ENCODE measurements at places on chromosomes 16 and 17.

DNA sequence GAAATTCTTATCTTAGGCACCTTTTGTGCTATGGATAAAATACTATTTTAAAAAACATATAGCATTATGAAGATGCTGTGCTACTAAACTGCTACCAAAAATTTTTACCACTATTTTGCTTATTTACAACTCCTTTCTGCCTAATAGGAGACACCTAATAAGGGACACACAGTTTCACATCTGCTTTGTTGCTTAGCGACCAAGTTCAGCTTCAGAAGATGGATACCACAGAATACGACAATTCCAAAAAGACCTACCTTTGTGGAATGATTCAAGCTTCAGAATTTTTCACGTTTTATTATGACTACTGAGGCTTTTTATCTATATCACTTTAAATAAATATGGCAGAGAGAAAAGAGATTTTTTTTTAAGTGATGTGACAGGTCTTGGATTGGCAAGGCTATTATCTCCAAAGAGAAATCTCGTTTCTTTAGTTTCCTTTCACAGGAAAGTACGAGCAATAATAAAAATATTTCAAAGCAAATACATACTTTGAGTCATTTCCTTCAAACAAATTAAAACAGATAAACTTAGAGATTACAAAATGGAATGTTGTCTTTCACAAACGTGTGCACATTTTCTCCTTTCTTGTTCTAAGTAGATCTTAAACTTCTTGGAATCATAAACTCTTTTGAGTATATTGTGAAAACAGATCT lies 35.4 kb downstream of the SPAG9 start:
- peak; percentile 42 for ATAC-seq
- peak overlapping the region; percentile 10 for H3K4me3 ChIP-seq
- no peaks in the 10 kb centered on the region for H3K27me3 ChIP-seq
- H3K27ac ChIP-seq = no peak overlapping the region

- H3K36me3 ChIP-seq = peaks cover 42% of the 10 kb centered on the region
- peak; percentile 55 for ATAC-seq
- H3K4me1 ChIP-seq = peaks cover 35% of the 10 kb centered on the region
- H3K27ac ChIP-seq = peak overlapping the region; percentile 94
- H3K27me3 ChIP-seq = no peaks in the 10 kb centered on the region
These were observed 999 bp downstream of the XYLT1 start for GRCh38 chr16:17469741-17470181.

DNA sequence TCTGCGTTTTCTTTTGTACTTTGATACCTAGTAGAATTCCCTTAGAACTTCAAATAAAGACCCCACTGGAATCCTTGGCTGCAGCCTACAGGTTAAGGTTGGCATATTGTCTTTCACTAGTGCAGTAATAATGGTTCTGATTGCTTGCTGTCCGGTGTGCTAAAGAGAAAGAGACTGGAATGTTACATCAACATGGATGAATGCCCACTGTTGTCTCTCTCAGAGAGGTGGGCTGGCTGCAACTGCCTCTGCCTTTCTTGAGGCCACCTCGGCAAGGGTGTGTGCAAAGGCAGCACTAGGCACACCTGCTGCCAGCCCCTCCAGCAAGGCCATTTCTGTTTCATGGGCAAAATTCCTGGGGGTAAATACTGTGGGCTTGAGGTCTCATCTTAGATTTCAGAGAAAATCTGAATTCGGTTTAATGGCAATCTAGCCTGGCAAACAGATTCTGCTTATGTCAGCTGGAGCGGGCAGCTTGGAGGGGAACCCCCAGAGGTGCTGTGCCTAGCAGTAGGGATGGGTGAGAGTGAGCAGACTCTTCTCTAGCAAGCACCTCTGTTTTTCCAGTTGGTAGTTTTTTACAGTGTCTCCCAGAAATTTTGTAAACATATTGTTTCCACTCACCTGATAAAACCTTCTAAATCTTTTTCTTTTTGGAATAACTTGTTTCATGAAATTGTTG lies 54.0 kb downstream of the MRTFB start:
- H3K36me3 ChIP-seq = peaks cover 6% of the 10 kb centered on the region
- no peaks in the 10 kb centered on the region for H3K27me3 ChIP-seq
- peaks cover 15% of the 10 kb centered on the region for H3K4me1 ChIP-seq
- no peak overlapping the region for H3K4me3 ChIP-seq
- H3K27ac ChIP-seq = no peak overlapping the region

- peak; percentile 50 for ATAC-seq
- H3K4me3 ChIP-seq = no peak overlapping the region
- H3K4me1 ChIP-seq = no peaks in the 10 kb centered on the region
- no peak overlapping the region for H3K27ac ChIP-seq
- no peaks in the 10 kb centered on the region for H3K27me3 ChIP-seq
These were observed 2.7 kb downstream of the KRT36 start for GRCh38 chr17:41486809-41487530.

- ATAC-seq = no peak
- H3K27me3 ChIP-seq = no peaks in the 10 kb centered on the region
- peak overlapping the region; percentile 99 for H3K27ac ChIP-seq
- peaks cover 77% of the 10 kb centered on the region for H3K36me3 ChIP-seq
These were observed 1.5 kb downstream of the ITGAL start for GRCh38 chr16:30474074-30474452.

GRCh38 chr16:4499196-4499555 lies 23.0 kb downstream of the HMOX2 start:
- H3K36me3 ChIP-seq = peaks cover 37% of the 10 kb centered on the region
- H3K4me1 ChIP-seq = peaks cover 50% of the 10 kb centered on the region
- H3K27me3 ChIP-seq = no peaks in the 10 kb centered on the region

DNA sequence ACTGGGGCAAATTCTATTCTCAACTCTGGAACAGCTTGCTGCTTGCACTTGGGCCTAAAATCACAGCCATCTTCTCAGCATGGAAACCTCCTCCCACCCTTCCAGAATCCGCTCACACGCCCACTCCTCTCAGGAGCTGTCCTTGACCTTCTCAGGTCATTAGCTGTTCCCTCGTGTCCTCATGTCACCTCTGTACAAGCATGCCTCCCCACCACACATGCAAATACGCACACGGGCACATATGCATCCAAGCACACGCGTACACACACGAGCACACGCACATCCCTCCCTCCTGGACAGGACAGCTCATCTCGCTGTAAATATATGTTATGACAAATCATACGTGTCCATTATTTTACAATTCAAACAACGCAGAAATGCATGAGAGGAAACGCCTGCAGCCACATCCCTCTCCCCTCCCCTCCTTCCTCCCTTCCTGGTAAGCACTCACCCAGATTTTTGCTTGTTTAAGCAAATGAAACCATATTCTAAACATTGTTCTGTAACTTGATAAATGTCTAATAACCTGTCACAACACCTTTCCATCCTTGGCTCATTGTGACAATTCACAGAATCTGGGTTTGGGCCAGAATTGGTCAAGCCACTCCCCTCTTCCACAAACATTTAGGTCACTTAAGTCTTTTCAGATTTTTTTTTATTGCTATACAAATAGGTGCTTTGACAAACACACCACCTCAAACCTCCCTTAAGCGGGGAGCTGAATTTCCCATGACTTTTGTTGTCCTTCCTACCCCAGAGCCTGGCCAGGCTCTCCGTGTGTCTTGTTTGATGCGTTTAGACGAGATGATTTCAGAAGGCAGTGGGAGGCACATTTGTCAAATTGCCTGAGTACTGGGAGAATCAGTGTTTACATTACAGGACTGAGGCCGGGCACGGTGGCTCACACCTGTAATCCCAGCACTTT lies 41.7 kb downstream of the DNAH17 start:
- H3K27ac ChIP-seq = peak overlapping the region; percentile 78
- H3K36me3 ChIP-seq = no peaks in the 10 kb centered on the region
- H3K4me3 ChIP-seq = peak overlapping the region; percentile 60
- ATAC-seq = peak; percentile 51

- H3K4me1 ChIP-seq = peaks cover 15% of the 10 kb centered on the region
- peaks cover 100% of the 10 kb centered on the region for H3K36me3 ChIP-seq
- no peaks in the 10 kb centered on the region for H3K27me3 ChIP-seq
- peak overlapping the region; percentile 63 for H3K4me3 ChIP-seq
- peak overlapping the region; percentile 88 for H3K27ac ChIP-seq
These were observed 11.8 kb downstream of the DNAJA2 start for GRCh38 chr16:46961373-46962353.

DNA sequence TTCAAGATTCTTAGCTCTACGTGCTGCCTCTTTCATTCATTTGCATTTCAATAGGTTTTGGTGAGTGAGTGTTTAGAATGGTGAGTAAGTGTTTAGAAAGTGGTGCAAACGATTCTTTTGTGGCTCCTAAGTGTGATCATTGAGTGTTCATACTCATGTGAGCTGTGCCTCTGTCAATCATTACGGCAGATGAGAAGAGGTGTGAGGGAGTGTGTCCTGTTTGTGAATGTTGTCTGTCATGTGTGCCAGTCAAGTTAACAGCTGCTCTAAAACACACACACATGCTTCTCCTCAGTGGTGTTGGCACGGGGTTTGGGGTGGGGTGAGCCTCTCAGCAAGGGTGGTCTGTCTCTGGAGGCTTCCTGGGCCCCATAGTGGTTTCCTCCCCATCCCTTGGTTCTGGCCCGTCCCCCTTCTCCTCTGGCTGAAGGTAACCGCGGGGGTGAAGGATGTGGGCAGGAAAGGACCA lies 11.4 kb downstream of the MYL4 start:
- no peaks in the 10 kb centered on the region for H3K27me3 ChIP-seq
- H3K4me1 ChIP-seq = peaks cover 20% of the 10 kb centered on the region
- H3K4me3 ChIP-seq = peak overlapping the region; percentile 26
- peak; percentile 94 for ATAC-seq

GRCh38 chr17:45742251-45742650 lies 41.9 kb upstream of the CRHR1 start:
- no peaks in the 10 kb centered on the region for H3K4me1 ChIP-seq
- H3K27me3 ChIP-seq = peaks cover 6% of the 10 kb centered on the region
- no peak overlapping the region for H3K4me3 ChIP-seq
- no peak overlapping the region for H3K27ac ChIP-seq
- no peak for ATAC-seq

GRCh38 chr16:82368041-82368440 lies 198.0 kb upstream of the MPHOSPH6 start:
- no peak overlapping the region for H3K4me3 ChIP-seq
- ATAC-seq = no peak
- H3K27me3 ChIP-seq = no peaks in the 10 kb centered on the region
- H3K36me3 ChIP-seq = no peaks in the 10 kb centered on the region

DNA sequence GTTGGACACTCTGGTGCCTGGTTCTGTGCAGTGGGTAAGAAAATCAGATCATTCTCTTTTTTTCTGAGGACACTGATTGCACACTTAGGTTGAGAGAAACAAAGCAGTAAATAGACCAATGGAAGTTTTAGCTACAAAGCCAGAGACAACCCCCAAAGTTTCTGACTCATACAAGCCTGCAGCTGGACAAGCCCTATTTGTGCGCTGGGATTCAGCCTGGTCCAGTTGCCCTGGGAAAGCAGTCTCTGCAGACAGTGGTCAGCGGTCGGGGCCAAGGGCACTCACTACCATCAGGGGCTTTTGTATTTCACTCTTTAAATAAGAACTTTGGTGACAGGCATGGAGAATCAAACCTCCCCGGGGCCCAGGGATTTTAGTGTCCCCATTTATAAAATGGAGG lies 6.0 kb upstream of the RHBDL3 start:
- no peak overlapping the region for H3K4me3 ChIP-seq
- no peak for ATAC-seq
- peaks cover 21% of the 10 kb centered on the region for H3K27me3 ChIP-seq
- no peaks in the 10 kb centered on the region for H3K36me3 ChIP-seq

DNA sequence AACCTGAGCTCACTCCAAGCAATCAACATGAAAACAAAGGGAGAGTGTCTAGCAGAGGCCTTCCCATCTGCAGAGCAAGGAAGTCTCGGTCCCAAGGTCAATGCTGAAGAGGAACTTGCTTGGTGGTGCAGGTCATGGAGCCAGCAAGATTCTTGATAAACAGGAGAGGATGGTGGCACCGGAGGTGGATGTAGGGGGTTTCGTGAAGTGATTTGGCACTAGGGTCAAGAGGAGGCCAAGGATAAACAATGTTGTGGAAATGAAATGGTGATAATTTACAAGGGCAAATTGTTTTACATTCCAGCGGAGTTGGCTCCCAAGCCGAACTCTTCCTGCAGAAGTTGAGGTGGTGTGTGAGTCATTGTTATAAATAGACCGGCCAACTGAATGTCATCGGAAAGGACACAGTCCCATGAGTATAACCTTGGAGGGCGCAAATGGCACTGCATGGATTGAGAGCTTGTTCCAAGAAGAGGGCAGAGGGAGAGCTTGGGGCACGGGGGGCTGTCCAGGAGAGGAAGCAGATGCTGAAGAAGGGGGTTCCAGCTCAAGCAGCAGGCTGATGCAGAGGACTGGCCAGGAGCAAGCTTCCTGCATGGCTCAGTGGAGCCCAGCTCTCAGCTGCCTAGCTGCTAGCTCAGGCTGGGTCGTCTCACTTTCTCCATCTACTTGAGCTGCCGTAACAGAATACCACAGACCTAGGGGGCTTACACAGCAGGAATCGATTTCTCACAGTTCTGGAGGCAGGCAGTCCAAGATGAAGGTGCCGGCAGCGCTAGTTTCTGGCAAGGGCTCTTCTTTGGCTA lies 136.6 kb downstream of the COPRS start:
- no peaks in the 10 kb centered on the region for H3K4me1 ChIP-seq
- ATAC-seq = no peak
- H3K36me3 ChIP-seq = no peaks in the 10 kb centered on the region

- H3K27ac ChIP-seq = no peak overlapping the region
- no peak overlapping the region for H3K4me3 ChIP-seq
- no peaks in the 10 kb centered on the region for H3K36me3 ChIP-seq
- no peak for ATAC-seq
These were observed 313.3 kb upstream of the XYLT1 start for GRCh38 chr16:17784073-17784472.

- peak overlapping the region; percentile 12 for H3K27ac ChIP-seq
- no peaks in the 10 kb centered on the region for H3K4me1 ChIP-seq
- no peak overlapping the region for H3K4me3 ChIP-seq
- H3K27me3 ChIP-seq = no peaks in the 10 kb centered on the region
- H3K36me3 ChIP-seq = peaks cover 39% of the 10 kb centered on the region
These were observed 9.9 kb downstream of the PSME3IP1 start for GRCh38 chr16:57175896-57176295.

- ATAC-seq = peak; percentile 39
- peak overlapping the region; percentile 37 for H3K4me3 ChIP-seq
These were observed 42.2 kb downstream of the TENT4B start for GRCh38 chr16:50195276-50195675.

- H3K36me3 ChIP-seq = no peaks in the 10 kb centered on the region
- H3K27me3 ChIP-seq = no peaks in the 10 kb centered on the region
- no peak for ATAC-seq
- no peak overlapping the region for H3K4me3 ChIP-seq
- H3K27ac ChIP-seq = no peak overlapping the region
These were observed 116.0 kb downstream of the SNX29 start for GRCh38 chr16:12092544-12092921.

DNA sequence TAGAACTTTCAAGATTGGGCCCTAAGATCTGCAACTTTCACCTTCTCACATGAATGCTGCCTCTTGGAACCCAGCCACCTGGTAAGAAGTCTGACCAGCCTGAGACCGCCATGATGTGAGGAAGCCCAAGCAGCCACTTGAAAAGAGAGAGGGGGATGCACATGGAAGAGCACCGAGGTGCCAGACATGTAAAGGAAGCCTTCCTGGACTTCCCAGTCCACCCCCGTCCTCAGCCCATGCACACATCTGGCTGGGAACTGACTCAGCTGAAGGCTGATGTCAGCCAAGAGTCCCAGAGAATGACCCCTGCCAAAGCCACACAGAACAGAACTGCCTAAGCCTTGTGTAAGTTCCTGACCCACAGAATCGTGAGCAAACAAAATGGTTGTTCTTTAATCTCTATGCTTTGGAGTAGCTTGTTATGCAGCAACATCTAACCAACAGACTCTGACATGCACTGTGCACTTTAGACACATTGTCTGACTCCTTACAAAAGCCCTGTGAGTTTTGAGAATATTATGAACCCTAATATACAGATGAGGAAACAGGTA lies 86.7 kb downstream of the RMI2 start:
- no peaks in the 10 kb centered on the region for H3K4me1 ChIP-seq
- no peaks in the 10 kb centered on the region for H3K36me3 ChIP-seq
- no peak overlapping the region for H3K4me3 ChIP-seq
